Spinal cord (tissue), 10 donors: ENCODE measurements at places on chromosomes 4 and X. TPM values are rescaled to one million over a fixed set of nuclear protein-coding genes. Genes with fewer than 3 reads are reported as not detected.

GRCh38 chrX:1894740-1895139 is 279.9 kb downstream of the ASMT start:
- peak; percentile 88 for DNase-seq
- H3K36me3 ChIP-seq: no peaks in the 10 kb centered on the region
- H3K27me3 ChIP-seq: no peaks in the 10 kb centered on the region

GRCh38 chr4:38084877-38085711 is 124.9 kb downstream of the PTTG2 start:
- peaks cover 18% of the 10 kb centered on the region for H3K4me1 ChIP-seq
- H3K4me3 ChIP-seq: no peak overlapping the region
- no peak for DNase-seq
- no peaks in the 10 kb centered on the region for H3K27me3 ChIP-seq
- peaks cover 2% of the 10 kb centered on the region for H3K36me3 ChIP-seq

- no peak overlapping the region for H3K4me3 ChIP-seq
- no peak overlapping the region for H3K27ac ChIP-seq
- H3K27me3 ChIP-seq: no peaks in the 10 kb centered on the region
- H3K36me3 ChIP-seq: peaks cover 41% of the 10 kb centered on the region
- no peak for DNase-seq
Measured at GRCh38 chrX:153741446-153741845, 16.8 kb downstream of the ABCD1 start.

DNA sequence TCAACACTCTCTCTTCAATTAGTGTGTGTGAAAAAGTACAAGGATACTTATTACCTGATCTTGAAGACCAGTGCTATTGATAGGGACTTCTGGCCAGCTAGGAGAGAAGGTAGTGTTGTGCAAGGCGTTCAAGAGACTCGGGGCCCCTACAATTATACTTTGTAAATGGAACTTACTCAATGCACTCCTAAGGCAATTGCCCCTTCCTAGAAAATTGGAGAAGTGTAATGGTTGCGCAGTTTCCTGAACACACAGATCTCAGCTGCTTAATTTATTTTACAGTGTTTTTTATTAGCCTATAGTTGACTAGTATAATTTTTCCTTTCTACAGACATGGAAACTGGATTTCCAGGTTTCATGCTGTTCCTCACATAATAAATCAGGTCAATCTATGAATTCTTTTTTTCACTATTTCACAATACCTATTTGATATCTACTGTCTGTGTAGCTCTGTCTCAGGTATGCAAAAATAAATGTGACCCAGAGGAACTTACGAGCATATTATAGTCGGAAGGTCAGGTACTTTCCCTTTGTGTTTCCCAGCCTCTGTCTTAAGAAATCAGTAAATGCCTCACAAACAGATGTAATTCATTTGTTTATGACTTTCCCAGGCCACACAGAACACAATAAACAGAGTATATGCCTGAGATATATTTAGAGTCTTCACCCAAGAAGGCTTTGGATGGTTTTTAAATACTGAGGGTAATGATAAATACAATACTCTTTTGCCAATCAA is 89.1 kb upstream of the TET2 start:
- H3K27ac ChIP-seq: no peak overlapping the region
- no peaks in the 10 kb centered on the region for H3K27me3 ChIP-seq
- no peak for DNase-seq
- no peak overlapping the region for H3K4me3 ChIP-seq
- H3K36me3 ChIP-seq: no peaks in the 10 kb centered on the region
- H3K4me1 ChIP-seq: no peaks in the 10 kb centered on the region

- no peak overlapping the region for H3K4me3 ChIP-seq
- H3K27me3 ChIP-seq: peaks cover 13% of the 10 kb centered on the region
- no peak overlapping the region for H3K27ac ChIP-seq
- H3K36me3 ChIP-seq: no peaks in the 10 kb centered on the region
- no peak for DNase-seq
Measured at GRCh38 chrX:76127341-76127740, 45.5 kb upstream of the PBDC1 start.

- no peaks in the 10 kb centered on the region for H3K36me3 ChIP-seq
- H3K4me1 ChIP-seq: no peaks in the 10 kb centered on the region
- H3K27me3 ChIP-seq: no peaks in the 10 kb centered on the region
- H3K4me3 ChIP-seq: no peak overlapping the region
- no peak overlapping the region for H3K27ac ChIP-seq
Measured at GRCh38 chrX:23765449-23765848, 17.5 kb upstream of the SAT1 start.

- peaks cover 10% of the 10 kb centered on the region for H3K27me3 ChIP-seq
- peaks cover 35% of the 10 kb centered on the region for H3K36me3 ChIP-seq
- DNase-seq: no peak
- H3K27ac ChIP-seq: peak overlapping the region; percentile 97
- peaks cover 61% of the 10 kb centered on the region for H3K4me1 ChIP-seq
Measured at GRCh38 chrX:153927672-153927921, 1.5 kb upstream of the ARHGAP4 start.

DNA sequence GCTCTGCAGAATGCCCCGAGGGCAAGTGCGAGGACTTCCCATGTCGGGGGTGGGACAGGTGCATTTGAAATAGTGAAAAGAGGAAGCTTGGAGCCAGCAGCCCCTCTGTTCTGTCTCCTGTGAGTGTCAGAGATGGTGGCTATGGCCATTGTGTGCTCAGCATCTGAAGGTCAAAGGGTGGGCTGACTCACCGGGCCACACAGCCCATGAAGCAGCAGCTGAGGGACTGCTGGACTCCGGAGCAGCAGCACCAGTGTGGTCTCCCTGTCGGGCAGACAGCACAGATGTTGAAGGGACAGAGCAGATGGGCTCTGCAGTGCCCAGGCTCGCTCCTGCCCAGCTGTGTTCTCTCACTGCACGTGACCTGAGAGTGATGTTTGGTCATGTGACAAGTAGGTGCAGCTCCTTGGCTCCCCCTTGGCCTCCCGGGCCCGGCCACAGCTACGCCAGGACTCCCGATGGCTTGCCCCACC is 53.5 kb downstream of the TBC1D14 start:
- no peaks in the 10 kb centered on the region for H3K27me3 ChIP-seq
- peaks cover 40% of the 10 kb centered on the region for H3K4me1 ChIP-seq
- no peak overlapping the region for H3K4me3 ChIP-seq
- H3K36me3 ChIP-seq: peaks cover 8% of the 10 kb centered on the region

DNA sequence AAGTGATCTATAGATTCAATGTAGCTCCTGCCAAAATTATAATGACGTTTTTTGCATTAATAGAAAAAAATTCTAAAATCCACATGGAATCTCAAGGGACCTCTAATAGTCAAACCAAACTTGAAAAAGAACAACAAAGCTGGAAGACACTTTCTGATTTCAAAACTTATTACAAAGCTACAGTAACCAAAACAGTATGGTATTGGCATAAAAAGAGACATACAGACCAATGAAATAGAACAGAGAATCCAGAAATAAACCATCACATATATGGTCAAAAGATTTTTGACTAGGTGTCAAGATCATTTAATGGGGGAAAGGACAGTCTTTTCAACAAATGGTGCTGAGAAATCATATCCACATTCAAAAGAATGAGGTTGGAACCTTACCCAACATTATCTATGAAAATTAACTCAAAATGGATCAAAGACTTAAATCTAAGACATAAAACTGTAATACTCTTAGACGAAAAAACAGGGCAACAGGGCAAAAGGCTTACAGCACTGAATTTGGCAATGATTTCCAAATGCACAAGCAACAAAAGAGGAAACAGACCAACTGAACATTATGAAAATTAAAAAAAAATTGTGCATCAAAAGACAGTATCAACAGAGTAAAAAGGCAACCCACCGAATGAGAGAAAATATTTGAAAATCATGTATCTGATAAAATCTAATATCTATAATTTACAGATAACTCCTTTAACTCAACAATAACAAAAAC is 3.9 kb downstream of the FBXO8 start:
- no peak overlapping the region for H3K4me3 ChIP-seq
- no peaks in the 10 kb centered on the region for H3K36me3 ChIP-seq
- H3K27me3 ChIP-seq: no peaks in the 10 kb centered on the region
- DNase-seq: no peak

The PAGE2 gene
- total RNA-seq: not detected

The CCDC110 gene
- 2.0 TPM for total RNA-seq

The ELMOD2 gene
- total RNA-seq: 51.6 TPM

The RASSF6 gene
- 0.28 TPM for total RNA-seq

The CYTL1 gene
- total RNA-seq: 4.6 TPM

The RTL3 gene
- not detected for total RNA-seq
